ENCODE measurements at places on chromosomes 3 and 15.

DNA sequence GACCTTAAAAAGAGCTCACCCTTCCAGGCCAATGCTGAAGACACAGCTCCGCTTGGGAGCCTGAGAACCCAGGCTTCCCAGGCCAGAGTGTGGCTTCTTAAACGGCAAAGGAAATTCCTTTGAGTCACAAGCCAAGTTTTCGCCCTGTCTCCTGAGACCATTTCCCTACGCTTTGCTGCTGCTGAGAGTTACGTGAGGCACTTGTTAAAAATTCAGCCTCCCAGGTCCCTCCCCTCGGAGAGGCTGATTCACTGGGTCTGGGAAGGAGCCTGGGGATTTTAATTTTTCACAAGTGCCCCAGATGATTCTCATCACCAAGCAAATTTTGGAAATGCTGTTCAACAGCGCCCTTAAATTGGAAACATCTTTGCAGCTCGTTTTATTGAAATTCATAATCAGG, 25.5 kb downstream of the RLBP1 start:
- no peak for DNase-seq

- peak; percentile 14 for DNase-seq
Observed at GRCh38 chr3:170475092-170475685, 56.5 kb downstream of the CLDN11 start.

- peak; percentile 76 for DNase-seq
Observed at GRCh38 chr15:37764733-37765191, 169.7 kb upstream of the TMCO5A start.

- no peak for DNase-seq
Observed at GRCh38 chr3:58084166-58084565, 75.9 kb downstream of the FLNB start.

GRCh38 chr3:141346839-141347238, 21.5 kb upstream of the ZBTB38 start:
- DNase-seq: no peak

GRCh38 chr3:174859114-174859735, at the start of gene NAALADL2:
NAALADL2 (plus strand) TSS chr3:174859334.
- DNase-seq: peak; percentile 93

- no peak for DNase-seq
Observed at GRCh38 chr15:66278671-66279070, 14.7 kb upstream of the DIS3L start.

DNA sequence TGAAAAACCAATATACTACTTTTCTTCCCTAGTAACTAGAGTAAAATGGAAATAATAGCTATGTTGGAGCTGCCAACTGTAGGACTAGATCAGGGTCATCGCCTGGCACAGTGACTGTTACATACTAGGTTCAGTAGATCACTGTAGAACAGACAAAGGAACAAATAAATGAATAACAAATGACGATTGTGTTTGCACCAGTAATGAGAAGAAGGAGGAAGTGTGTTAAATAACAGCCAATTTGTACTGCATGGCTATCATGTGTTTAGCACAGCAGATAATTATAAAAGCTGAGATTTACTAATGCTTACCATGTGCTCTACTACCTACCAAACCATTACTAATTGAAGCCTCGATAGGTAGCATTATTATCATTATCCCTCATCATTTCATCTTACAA, 85.3 kb upstream of the FXR1 start:
- DNase-seq: peak; percentile 91

- no peak for DNase-seq
Observed at GRCh38 chr3:62446337-62446940, 73.1 kb upstream of the FEZF2 start.

- no peak for DNase-seq
Observed at GRCh38 chr15:81279621-81280485, 44.1 kb downstream of the STARD5 start.

DNA sequence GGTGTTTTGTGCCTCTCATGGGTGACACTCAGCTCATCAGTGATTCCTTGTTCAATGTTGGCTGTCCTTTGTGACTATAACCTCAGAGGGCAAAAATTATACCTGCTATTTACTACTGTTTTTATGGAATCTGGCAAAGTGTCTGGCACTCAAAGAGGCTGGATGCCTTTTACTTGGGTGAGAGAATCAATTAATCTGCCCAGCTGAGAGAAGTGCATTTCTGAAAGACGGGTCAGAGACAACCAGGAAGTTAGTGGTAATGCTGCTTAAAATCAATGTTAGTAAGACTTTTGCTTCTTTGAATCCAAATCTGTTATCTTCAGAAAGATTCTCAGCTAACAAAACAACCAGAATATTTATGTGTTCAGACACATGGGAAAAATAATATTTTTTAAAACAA, 436.2 kb upstream of the SUCLG2 start:
- DNase-seq: no peak

- peak; percentile 62 for DNase-seq
Observed at GRCh38 chr3:126522363-126522788, 1.6 kb upstream of the CHST13 start.

- no peak for DNase-seq
Observed at GRCh38 chr3:61736506-61736905, 175.1 kb downstream of the PTPRG start.

DNA sequence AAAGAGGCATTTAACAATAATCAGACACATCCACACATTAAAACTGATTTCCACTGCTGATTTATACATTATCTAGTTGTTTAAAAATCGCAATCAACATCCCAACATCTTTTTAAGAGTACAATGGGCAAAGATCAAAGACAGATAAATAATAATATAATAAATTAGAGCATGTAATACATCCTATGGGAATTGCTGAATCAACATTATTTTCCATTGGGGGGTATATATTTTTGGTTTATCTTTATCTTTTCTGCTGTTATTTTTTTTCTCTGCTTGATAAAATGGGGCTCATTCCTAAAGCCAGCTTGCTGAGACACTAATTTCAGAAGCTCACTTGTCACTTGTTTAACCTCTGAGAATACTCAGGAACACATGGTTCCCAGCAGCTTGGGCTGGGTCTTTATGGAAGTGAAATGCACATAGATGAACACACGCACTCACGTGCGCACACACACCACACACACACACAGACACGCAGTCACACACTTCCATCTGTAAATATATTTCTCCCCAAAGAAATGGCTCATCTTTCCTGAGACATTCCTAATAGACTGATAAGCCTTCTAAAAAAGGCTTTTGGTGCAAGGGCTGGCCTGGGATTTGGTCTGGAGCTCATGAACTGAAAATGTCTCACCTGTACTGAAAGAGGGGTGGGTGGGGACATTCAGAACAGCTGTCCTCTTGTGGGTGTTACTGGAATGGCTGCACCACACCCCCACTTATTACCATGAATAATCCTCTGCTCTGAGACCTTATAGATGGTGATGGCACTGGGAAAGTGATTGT, 3.5 kb upstream of the PPIB start:
- DNase-seq: peak; percentile 32

- no peak for DNase-seq
Observed at GRCh38 chr3:41726891-41727290, 235.0 kb downstream of the ULK4 start.

- DNase-seq: no peak
Observed at GRCh38 chr3:108835101-108835500, 12.5 kb downstream of the TRAT1 start.

- no peak for DNase-seq
Observed at GRCh38 chr3:86937306-86937791, 53.6 kb downstream of the VGLL3 start.

- DNase-seq: peak; percentile 85
Observed at GRCh38 chr15:36841193-36841592, 259.2 kb downstream of the MEIS2 start.

DNA sequence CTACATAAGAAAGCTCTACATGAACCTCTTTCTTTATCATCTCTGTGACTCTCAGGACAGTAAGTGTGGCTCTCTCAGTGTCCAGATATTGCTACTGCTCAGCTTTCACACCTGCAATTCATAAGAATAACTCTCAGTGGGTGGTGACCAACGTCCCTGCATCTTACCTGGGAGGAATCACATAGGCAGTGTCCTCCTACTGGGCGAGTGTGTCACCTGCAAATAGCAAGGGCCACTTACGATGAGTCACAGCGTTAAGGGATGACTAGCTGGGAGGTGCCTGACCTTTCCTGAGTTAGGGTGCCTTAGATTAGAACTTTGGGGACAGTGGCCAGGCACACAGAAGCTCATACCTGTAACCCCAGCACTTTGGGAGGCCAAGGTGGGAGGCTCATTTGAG, 90.8 kb upstream of the C3orf80 start:
- peak; percentile 37 for DNase-seq

DNA sequence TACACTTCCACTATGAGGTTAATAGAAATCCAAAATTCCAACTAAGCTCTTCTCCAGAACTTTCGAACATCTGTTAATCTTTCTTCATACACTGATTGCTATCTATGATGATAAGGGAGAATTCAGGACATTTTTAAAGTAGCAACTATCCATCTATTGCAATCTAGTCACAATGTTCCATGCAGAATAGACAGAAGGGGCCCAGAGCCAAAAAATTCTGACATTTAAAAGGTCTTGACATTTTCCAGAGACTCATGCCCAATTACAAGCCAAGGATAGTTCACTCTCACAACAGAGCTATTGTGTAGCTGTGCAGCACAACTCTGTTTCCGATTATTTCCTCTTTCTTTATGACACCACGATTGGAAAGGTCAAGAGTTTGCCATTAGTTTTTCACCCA, 999.7 kb upstream of the ALCAM start:
- no peak for DNase-seq

DNA sequence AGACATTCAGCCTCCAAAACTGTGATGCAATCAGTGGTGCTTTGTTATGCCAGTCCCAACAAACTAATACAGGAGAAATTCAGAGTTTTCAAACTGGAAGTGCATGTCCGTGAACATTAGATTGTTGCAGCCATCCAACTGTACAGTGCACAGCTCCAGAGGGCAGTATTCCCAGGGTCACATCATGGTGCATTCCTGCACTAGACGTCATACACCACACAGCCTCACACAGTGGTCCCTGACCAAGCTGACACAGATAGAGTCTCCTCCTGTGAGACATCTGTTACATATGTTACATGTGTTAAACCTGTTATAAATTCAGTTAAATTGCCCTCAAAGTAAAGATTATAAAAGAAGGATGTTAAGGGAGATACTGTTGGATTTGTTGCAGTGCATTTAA, 209.0 kb downstream of the LRRN1 start:
- no peak for DNase-seq

DNA sequence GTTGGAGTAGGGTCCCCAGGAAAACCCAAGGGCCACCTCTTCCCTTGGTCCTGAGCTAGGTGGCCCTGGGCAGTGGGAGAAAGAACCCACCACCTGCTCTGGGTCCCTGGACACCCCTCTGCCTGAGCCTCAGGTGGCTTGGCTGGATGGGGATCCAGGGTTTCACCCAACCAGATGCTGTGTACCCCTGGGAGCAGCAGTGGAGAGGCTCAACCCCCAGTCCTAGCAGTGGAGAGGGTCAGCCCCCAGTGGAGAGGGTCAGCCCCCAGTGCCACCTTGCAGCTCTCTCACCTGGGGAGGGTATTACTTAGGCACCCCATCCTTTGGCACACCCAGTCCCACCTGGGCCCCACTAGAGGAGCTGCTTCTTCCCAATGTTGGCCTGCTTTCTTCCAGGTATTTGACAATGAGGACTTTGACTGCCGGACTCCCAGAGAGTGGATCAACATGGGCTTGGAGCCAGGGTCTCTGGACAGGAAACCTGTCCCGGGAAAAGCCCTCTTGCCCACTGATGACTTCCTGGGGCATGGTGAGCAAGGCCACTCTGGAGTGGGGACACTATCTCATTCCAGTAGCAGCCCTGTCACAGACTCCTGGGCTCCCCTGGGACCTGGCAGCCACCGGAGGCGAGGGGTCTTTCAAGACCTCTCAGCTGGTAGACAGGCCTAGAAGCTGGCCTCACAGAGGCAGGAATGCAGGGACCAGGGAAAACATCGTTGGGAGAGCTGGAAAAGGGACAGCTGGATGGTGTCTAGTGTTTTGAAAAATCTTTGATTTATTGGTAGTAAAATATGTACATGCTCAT, 11.6 kb downstream of the DNAH1 start:
- DNase-seq: peak; percentile 11

DNA sequence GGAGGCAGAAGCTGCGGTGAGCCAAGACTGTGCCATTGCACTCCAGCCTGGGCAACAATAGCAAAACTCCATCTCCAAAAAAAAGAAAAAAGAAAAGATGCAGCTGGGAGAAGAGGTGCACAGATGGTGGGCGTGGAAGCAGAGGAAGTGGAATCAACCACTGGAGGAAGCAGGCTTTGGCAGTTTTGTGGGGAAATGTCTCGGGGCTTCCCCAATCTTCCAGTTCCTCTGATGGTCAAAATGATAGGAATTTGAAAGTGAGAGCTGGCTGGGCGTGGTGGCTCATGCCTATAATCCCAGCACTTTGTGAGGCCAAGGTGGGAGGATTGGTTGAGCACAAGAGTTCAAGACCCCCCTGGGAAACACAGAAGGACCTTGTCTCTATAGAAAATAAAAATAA, 48.1 kb upstream of the SMAD3 start:
- no peak for DNase-seq

DNA sequence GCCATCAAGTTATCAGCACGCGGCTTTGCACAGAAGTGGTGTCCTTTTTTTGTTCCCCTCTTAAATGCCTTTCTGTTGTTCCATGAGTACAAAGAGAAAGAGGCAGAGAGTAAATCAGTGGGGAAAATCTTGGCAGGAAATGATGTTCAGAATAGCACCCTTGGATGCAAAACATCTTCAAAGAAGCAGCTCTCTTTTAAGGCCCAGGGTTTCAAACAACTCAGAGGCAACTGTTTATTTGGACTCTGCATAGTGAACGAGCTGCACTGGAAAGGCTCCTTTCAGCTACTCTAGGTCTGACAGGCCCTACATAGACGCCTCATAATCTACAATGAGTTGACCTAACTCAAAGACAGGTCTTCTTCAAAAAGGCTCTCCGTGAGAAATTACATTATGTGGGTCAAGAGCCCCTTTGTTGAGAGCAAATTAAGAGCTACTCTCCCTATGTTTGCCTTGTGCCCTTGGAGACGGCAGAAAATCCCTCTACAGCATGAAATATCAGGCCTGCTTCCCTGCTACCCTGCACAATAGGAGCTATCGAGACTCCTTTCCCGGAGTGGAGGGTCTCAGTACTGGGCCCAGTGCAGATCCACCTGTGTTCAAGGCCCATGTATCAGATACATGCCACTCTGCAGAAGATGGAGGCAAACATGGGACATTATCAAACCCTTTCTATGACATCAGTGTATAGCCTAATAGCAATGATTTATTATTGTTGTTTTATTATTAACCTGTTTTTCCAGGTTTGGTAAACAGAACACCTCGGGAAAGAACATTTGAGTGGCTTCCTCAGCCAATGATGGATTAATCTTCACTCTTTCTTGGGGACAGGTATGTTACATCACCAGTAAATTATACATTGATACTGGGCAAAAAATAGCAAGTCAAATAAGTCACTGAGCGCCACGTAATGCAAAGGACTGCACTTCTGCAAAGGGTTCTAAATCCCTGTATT, 53.1 kb downstream of the HEG1 start:
- DNase-seq: no peak

DNA sequence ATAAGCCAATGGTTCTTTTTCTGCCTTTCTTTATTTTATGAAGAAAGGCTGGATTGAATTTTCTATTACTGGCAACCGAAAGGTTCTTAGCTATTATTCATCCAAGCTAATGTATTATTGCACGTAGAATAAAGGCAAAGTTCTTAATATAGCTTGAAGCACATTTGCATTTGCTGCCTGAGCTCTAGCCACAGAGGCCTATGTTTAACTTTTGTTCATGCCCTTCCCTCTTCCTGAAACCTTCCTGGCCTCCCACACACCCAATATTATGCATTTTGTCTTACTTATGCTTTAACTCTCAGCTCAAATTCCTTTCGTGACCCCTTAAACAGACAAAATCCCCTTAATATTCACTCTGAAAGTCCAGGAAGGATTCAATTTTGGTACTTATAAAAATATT, 71.0 kb upstream of the ZNF280D start:
- DNase-seq: no peak
